Left kidney (tissue), 8 donors: ENCODE measurements at places on chromosomes 3 and 15.

- no peak for DNase-seq
These were observed 11.5 kb downstream of the HTD2 start for GRCh38 chr3:58317811-58318210.

DNA sequence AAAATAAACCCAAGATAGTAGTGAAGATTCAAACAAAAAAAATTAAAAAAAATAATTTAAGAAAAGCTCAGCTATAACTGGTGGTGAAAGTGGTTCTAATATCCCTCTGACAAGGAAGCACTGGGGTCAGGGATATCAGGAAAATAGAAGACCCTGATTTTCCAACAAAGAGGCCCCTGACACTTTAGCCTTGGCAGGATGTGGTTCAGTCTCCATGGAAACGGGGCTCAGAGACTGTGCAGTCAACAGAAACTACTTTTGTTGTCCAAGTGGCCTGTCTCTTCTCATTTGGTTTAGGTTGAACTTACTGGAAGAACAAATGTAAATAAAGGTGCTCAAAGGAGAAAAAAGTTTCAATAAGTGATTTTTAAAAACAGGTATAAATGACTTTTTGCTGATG lies 27.2 kb downstream of the INTS14 start:
- peak; percentile 27 for DNase-seq

DNA sequence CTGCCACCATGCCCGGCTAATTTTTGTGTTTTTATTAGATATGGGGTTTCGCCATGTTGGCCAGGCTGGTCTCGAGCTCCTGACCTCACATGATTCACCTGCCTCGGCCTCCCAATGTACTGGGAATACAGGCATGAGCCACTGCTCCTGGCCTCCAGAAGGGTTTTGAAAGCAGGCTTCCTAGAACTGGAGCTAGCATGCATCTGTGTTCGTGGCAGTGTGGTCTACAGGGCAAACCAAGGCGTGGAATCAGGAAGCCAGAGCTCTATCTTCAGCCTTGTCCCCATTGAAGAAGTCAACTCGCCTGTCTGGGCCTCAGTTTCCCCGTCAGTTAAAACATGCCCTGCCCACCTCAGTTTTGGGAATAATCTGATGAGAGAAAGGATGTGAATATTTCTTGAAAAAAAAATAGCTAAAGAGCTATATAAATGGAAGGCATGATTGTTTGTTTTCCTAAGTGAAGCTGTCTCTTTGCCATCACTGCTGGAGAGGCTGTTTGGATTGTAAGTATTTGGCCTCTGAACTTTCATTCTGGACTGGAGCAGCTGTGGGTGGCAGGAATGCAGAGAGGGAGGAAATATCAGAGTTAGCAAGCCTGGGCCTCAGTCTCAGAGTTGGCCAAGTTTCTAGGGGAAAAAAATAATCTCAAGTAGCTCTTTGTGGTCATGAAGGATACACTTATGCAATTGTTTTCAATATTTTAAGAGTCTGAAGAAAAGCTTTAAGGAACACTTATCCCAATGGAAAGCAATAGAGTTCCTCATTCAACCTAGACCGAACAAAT lies 36.5 kb upstream of the UACA start:
- peak; percentile 33 for DNase-seq

GRCh38 chr15:89139613-89140499 lies 51.6 kb downstream of the ABHD2 start:
- no peak for DNase-seq

GRCh38 chr15:72184165-72184811 lies 13.3 kb downstream of the GRAMD2A start:
- DNase-seq, result no peak

DNA sequence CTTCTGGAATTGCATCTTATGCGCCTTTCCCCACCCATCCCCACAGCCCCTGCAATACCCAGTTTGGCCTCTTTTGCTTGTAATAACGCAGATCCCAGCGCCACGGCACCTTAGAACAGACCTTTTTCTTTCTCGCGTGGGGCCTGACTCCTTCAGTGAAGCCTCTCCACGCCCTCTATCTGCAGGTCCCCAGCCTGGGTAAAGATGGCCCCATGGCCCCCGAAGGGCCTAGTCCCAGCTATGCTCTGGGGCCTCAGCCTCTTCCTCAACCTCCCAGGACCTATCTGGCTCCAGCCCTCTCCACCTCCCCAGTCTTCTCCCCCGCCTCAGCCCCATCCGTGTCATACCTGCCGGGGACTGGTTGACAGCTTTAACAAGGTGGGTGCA lies 594 bp downstream of the CRELD1 start:
- DNase-seq, result no peak

DNA sequence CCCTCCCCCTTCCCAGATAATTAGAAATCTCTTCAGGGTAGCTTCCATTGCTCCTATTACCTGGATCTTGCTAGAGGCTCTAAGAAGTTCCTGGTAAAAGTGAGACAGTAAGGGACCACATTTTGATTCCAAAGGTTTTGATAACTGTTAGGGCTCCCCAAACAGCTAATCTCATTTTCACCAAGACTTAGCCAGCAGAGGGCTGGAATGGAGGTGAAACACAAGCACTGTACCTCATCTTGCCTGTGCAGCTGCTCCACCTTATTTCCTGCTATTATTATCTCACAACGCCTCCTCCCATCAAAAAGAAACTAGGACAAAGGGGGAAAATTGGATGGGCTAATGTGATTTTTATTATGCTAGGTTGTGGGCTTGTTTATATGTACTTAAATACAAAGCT lies 7.3 kb downstream of the SETD5 start:
- DNase-seq, result no peak

- DNase-seq, result no peak
These were observed 21.9 kb downstream of the NRROS start for GRCh38 chr3:196661400-196661799.

- DNase-seq, result no peak
These were observed 95.8 kb downstream of the KCNAB1 start for GRCh38 chr3:156216216-156216615.
